ENCODE measurements at places on chromosomes 13 and 19. TPM values are rescaled to one million over a fixed set of nuclear protein-coding genes. Genes with fewer than 3 reads are reported as not detected.

- no peak for DNase-seq
Observed at GRCh38 chr13:106329941-106330340, 205.5 kb downstream of the EFNB2 start.

DNA sequence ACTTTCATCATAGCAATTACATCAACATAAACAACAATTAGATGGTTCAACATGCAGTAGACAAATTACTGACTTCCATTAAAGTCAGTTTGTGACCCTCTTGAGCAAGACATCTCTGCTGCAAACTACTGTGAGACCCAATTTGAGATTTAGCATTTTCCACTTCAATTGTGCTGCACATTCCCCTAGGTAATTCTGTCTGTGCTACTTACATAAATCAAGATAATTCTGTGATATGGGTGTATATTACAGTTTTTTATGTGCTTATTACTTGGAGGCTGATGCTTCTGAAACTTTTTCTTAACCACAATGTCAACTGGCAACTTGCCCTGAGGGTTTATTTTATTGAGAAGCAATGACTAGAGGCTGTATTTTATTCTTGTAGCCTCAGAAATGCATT lies 1714.4 kb downstream of the OLFM4 start:
- no peak for DNase-seq

DNA sequence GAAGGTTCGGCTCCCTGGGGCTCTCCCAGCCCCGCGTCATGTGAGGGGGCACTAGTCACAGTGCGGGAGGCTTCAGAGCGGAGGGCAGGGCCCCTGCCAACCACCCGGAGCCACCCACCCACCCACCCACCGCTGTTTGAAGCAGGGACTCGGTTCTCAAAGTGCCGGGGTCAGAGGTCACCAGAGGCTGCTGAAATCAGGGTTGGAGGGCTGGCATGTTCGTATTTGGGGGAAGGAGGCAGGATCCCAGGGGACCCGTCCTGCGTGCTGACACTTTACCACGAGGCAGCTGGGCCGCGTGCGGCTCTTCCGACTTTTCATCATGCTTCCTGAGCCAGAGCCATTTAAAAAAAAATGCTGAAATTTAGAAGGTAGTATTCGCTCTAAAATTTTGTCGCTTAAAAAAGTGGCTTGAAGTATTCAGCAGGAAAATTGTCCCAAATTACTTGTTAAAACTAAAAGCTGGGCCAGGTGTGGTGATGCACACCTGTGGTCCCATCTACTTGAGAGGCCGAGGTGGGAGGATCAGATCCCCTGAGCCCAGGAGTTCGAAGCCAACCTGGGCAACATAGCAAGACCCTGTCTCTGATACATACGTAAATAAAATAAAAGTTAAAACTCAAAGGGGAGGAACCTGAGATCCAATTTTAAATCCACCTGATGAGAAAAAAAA lies 21.2 kb downstream of the ATP11A start:
- no peak for DNase-seq

DNA sequence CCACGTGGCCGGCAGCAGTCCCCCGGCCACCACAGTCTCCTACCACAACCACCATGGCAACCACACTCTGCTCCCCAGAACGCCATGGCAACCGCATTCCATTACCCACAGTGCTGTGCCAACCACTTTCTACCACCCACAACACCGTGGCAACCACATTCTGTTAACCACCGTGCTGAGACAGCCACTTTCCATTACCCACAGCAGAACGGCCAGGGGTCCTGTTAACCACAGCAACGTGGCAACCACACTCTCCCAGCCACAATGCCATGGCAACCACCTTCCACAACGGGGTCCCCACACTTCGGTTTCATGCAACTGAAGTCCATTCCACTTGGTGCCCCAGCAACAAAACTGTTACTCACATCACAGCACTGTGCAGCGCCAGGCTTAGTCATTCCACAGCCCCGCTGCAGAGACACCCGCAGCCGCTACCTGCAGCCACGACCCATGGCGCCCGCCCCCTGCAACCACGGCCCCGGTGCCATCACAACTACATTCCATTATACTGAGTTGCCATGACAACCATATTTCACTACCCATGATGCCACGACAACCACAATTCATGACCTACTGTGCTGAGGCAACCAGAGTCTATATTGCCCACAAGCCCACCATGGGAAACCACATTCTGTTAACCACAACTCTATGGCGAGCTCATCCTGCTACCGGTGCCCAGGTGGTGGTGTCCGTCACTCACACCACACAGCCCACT lies 10.0 kb downstream of the DPF1 start:
- no peak for DNase-seq

- DNase-seq: no peak
Observed at GRCh38 chr19:33781996-33782395, 14.7 kb upstream of the KCTD15 start.

The SULT2B1 gene
- not detected for polyA plus RNA-seq
